ENCODE measurements at places on chromosomes 1 and 21.
A peak's percentile ranks its signal among the peaks of the same experiment; 100 is the strongest.

DNA sequence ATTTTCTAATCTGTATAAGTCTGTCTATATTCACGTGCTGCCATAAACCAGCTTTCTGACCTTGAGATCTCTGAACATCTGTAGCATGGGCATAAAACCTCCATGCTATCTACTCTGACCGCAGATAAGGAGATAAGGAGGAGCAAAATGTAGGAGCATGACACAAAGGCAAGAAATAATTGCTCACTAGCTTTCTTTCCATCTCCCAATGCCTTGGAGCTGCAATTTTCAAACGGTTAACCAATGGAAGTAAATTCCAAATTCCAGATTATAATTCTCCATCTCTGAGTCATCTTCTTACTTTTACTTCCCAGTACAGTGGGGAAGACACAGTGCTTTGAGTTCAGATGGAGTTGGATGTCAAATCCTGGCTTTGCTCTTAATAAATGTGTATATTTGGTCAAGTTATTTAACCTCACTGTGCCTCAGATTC is 41.6 kb downstream of the CD58 start:
- no peak for DNase-seq

GRCh38 chr1:27525296-27526272 is 35.6 kb upstream of the WASF2 start:
- DNase-seq: peak; percentile 92

- no peak for DNase-seq
Observed at GRCh38 chr1:22621761-22622160, 14.7 kb upstream of the C1QA start.

DNA sequence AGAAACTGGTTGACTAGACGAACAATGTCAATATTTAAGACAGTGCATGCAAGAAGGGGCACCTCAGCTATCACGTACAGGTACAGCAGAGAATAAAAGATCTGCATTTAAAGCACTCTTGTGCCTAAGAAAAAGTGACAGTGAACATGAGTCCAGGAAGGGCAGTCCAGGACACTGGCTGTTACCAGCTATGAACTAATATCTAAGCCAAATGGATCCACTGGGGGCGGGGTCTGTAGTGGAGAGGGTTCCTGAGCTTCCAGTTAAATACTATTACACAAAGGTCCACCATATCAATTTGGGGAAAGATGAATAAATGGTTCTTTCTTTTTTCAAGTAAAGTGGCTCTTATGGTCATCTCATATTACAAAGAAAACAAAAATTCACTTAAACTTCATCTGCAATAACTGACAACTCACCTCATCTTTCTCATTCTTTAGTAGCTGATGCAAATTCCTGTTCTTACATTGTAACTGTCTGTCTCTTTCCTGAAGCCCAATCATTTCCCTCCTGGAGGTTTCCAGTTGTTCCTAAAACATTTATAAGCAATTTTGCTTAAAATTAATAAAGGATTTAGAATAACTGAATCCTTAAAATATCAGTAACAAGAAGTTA is 24.5 kb downstream of the SSX2IP start:
- no peak for DNase-seq

DNA sequence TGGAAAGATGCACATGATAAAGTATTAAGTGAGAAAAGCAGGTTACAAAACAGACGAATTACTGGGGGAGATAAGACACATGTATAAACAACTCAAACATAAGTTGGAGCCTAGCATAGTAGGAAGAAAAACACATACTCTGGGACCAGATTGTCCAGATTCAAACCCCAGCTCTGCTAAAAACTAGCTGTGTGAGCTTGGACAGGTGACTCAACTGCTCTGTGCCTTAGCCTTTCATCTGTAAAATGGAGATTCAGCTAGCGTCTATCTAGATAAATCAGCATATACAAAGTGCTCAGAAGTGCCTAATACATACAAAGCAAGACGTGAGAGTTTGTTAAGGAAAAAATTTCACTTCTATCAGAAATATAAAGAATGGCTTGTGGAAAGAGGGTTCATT is 254.0 kb upstream of the POU3F1 start:
- no peak for DNase-seq

GRCh38 chr1:178867670-178868069 is 3.2 kb downstream of the ANGPTL1 start:
- peak; percentile 38 for DNase-seq

- no peak for DNase-seq
Observed at GRCh38 chr1:154883919-154884868, 14.1 kb upstream of the KCNN3 start.

DNA sequence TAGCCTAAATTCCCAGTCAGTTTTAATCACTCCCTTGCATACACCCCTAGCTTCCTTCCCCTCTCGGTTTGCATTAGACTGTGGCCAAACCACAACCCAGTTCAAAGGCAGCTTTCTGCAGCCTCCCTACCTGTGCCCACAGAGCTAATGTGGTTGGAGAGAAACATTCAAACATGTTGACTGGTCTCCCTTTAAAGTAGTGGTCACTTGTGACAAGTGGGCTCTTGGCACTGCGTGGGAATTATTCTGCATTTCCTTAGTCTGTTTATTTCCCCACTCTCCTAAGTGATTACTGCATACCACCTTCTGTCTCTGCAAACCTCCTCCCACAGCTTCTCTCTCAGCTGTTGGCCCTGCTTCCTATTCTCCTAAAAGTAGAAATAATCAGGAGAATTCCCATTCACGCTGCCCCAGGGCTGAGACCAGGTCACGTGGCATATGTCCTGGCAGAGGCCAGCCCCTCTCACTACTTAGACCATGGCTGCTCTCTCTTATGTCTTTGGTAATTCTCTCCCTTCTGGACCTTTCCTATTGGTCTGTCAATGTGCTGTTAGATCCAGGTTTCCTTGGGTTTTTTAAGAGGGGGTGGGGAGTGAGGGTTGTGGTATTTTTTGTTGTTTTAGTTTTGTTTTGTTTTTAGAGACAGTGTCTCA is 38.4 kb upstream of the CD101 start:
- no peak for DNase-seq

DNA sequence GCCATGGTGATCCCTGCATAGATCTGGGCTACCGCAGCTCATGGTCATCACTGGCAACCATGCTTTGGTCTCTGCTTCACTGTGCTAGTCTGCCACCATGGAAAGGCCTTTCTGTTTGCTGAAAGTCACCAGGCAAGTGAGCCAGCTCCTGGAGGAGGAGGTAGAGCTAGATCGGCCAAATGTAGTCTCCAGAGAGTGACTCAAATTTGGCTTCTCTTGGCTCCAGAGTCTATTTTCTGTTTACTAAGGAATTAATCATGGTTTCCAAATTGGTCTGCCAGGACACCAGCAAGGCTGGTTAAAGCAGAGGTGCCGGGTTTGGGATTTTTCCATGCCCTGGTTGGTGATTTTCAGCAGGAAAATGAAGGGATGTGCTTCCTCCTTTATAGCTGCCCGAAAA is 52.7 kb upstream of the IVNS1ABP start:
- no peak for DNase-seq

- DNase-seq: peak; percentile 60
Observed at GRCh38 chr1:39076127-39076798, 50.1 kb downstream of the NDUFS5 start.

- no peak for DNase-seq
Observed at GRCh38 chr1:34263406-34263805, 86.7 kb downstream of the C1orf94 start.

GRCh38 chr1:89610457-89611011 is 22.4 kb upstream of the LRRC8C start:
- no peak for DNase-seq

GRCh38 chr21:30211071-30211470 is 4.8 kb downstream of the CLDN8 start:
- no peak for DNase-seq

- DNase-seq: peak; percentile 84
Observed at GRCh38 chr1:48469616-48470480, 2.2 kb downstream of the SPATA6 start.

GRCh38 chr1:53214376-53214940 is 6.0 kb downstream of the CZIB start:
- no peak for DNase-seq

DNA sequence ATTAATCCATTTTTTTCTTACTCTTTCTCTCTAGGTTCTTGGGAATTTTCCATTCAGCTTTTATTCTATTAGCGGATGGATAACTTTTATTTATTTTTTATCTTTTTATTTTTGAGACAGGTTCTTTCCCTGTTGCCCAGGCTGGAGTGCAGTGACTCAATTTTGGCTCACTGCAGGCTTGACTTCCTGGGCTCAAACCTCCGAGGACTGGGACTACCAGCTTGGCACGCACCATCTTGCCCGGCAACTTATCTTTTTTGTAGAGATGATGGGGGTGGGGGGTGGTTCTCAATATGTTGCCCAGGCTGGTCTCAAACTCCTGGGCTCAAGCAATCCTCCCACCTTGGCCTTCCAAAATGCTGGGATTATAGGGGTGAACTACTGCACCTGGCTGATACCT is 36.1 kb upstream of the CHIT1 start:
- DNase-seq: no peak

- peak; percentile 20 for DNase-seq
Observed at GRCh38 chr1:232379063-232379434, 250.9 kb downstream of the SIPA1L2 start.

DNA sequence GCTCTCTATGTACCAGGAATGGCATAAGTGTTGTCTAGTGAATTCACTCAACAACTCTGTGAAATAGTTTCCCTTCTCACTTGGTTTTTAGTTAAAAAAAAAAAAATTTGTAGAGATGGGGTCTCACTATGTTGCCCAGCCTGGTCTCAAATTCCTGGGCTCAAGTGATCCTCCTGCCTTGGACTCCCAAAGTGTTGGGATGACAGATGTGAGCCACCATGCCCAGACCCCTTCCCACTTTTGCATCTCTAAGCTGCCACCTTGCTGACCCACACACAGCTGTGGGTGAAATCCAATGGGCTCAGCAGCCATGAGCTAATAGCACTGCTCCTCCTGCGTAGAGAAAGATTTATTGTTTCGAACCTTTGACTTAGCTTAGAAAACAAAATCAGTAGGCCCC is 33.5 kb downstream of the NEK2 start:
- no peak for DNase-seq

- no peak for DNase-seq
Observed at GRCh38 chr1:33074193-33074945, 6.6 kb upstream of the AZIN2 start.

DNA sequence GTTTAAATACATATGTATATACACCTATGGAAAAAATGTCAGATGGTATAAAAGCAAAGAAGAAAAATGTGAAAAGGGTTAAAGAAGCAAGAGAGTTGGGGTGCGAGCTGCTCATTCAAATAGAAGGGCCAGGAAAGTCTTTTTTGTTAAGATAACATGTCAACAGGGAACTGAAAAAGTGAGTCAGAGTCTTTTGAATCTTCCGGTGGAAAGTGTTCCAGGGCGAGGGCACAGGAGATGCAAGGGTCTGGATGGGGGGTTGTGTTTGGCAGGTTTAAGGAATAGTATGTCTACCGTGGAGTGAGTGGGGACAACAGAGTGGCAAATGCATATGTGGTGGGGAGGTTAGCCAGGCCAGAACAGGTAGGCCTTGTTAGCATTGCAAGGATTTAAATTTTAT is 22.2 kb upstream of the GNG12 start:
- DNase-seq: no peak

DNA sequence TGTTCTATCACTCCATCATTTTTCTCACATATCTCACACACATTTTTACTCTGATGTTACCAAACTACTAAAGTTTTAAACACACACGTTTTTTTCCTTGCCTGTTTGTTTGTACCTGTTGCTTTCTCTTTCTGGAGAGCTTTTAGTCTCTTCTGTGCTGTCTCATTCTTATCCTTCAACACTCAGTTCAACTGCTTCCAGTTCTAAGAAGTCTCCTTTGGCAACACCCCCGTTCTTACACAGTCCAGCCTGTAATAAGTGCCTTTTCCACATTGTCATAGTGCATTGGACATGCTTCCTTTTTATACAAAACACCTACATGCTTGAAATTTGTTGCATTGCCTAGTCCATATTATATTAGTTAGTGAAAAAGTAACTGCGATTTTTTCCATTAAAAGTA is 360.2 kb upstream of the BRINP3 start:
- DNase-seq: no peak

DNA sequence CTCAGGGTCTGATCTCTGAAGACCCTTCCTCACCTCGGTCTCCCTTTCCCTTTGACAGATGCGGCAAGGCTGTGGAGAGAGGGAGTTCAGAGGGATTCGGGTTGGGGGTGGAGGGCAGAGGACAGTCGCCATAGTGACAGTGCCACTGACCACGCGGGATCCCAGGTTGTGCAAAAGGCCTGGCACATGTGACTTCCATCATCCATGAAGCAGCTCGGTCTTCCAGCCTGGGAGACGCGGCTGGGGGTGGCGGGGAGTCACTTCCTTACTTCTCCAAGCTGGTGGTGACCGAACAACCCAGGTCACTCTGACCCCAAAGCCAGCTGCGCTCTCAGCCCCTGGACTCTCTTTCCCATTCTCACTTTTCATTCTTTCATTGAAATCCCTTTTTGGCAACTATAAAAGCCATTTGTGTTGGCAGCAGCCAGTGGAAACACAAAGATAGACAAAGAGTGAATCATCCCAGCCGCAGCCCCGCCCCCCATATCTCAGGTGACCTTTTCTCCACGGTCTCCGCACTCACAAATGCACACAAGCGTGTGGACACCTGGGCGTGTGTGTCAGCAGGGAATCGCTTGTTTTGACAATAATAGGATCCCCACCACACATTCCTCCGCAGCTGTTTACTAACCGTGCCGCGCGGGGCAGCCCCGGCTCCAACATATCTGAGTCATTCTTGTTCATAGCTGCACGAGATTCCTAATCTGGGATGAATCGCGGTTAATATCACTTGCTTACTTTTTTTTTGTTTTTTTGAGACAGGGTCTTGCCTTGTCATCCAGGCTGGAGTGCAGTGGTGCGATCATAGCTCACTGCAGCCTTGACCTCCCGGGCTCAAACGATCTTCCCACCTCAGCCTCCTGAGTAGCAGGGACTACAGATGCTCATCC is 68.3 kb downstream of the DHRS3 start:
- peak; percentile 80 for DNase-seq

DNA sequence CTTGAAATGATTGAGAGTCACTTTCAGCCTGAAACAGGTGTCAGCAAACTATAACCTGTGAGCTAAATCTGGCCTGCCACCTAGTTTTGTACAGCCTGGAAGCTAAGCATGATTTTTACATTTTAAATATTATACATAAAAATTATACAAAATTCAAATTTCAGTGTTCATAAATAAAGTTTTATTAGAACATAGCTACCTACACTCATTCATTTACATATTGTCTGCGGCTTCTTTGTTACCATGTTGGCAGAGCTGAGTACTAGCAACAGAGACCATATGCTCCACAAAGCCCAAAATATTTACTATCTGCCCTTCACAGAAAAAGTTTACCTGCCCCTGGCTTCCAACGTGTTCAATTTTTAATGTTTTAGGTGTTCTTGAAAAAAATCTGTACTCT is 8.0 kb upstream of the C1orf162 start:
- DNase-seq: no peak

- peak; percentile 88 for DNase-seq
Observed at GRCh38 chr21:38925923-38926322, 120.2 kb downstream of the ETS2 start.

DNA sequence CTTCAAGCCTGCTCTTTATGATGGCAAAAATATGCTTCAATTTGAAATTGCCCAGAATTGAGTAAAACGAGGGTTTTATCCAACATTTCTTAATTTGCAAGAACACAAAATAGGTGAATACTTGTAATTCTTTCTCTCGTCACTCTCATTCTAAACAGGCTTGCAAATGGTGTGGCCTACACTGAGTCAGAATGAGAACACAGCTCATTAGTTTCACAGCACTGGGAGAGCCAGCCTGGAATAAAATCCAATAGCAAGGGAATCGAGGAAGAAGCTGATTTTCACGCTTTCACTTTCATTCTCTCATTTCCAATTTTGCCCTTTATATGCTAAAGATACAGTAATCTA is 537.5 kb downstream of the LTN1 start:
- DNase-seq: no peak

GRCh38 chr21:30447056-30447455 is 7.0 kb downstream of the KRTAP15-1 start:
- no peak for DNase-seq
